Neural progenitor cell (in vitro differentiated cells): ENCODE measurements at places on chromosomes 12 and 14. TPM values are rescaled to one million over a fixed set of nuclear protein-coding genes. Genes with fewer than 3 reads are reported as not detected.

DNA sequence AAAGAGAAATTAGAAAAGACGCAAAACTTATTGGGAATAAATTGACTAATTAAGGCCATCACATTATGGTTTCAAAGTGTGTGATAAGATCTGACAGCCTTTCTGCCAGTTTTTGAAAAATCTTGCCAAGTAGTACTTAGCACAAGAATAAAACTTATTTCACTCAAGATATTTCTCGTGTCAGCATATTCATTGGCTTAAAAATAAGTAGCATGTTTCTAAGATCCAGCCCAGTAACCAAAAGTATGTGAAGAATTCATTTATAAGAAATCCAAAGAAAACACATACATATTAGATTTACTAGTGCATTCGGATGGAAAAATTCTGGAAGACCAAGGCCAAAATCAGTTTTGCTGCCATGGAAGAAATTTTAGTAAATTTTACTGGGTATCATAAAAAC is 1135.0 kb downstream of the GALC start:
- no peak for DNase-seq

GRCh38 chr12:121470751-121471150 is 70.8 kb downstream of the RNF34 start:
- DNase-seq = no peak

DNA sequence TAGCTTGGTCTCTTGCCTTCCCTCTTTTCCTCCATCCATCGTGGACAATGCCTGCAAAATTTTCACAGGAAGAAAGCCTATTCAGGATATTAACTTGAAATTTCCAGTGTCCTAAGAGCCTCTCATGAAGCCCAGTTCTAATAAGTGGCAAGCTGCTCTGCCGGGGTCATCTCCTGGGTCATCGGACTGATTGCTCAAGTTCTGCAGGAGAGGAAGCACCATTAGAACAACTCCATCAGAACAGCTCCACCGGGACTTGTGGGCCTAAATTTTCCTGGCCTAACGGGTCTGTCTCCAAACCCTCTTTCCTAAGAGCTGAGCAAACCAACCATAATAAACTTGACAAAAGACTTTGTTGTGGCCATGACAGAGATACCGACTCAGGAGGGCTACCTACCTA is 13.9 kb downstream of the ERG28 start:
- no peak for DNase-seq

- DNase-seq = no peak
Measured at GRCh38 chr12:122275459-122275858, 9.2 kb upstream of the VPS33A start.

DNA sequence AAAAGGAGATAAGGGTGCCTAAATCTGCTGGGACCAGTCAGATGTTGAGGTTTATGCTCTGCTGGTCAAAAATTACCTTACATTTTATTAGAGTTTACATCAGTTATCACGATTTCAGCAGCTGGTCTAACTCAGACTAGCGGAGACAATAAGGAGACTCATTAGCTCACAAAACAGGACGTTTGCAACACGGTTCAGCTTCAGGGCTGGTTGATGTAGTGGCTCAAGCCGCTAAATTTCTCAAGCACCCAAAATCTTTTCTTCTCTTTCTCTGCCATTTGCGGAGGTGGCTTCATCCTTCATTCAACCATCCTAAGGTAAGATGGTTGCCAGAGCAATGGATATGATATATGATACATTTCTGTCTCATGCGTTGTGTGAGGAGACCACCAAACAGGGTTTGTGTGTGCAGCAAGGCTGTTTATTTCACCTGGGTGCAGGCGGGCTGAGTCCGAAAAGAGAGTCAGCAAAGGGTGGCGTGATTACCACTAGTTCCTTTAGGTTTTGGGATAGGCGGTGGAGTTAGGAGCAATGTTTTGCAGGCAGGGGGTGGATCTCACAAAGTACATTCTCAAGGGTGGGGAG is 30.3 kb upstream of the CLIP1 start:
- no peak for DNase-seq

DNA sequence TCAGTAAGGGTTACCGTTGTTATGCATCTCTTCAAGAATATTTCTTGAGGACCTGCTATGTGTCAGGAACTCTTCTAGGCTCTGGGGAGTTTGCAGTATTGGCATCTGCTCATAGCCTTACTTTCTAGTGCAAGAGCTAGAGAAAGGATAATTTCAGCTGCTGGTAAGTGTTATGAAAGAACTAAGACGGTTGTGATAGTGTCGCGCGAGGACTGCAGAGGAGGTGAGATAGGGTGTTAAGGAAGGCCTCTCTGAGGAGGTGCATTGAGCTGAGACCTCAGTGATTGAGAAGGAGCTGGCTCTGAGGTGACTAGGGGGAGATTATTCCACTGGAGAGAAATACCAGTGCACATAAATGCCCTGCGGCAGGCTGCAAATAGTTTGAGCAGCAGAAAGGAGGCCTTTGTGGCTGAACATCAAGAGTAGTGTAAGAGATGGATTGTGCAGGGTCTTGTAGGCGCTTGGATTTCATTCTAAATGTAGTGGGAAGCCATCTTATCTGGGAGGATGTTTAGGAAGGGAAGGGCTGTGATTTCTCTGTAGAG is 824 bp downstream of the DDX55 start:
- peak; percentile 7 for DNase-seq

DNA sequence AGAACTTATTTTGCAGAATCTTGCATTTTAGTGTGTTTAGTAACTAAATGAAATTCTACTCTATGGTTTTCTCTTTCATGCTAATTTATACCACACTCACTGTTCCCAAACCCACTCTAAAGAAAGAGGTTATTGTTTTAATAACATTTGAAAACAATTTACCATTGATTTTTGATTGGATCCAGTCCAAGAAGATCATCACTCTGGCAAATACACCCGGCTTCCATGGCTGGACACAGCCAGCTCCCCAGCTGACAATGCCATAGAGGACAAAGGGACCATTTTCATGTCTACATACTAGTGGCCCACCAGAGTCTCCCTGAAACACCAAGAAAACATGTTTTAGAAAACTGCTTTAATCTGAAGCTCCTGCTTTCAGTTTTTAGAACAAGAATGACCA is 42.4 kb downstream of the OVCH1 start:
- no peak for DNase-seq

GRCh38 chr12:132422381-132423043 is 67.4 kb upstream of the FBRSL1 start:
- peak; percentile 50 for DNase-seq

DNA sequence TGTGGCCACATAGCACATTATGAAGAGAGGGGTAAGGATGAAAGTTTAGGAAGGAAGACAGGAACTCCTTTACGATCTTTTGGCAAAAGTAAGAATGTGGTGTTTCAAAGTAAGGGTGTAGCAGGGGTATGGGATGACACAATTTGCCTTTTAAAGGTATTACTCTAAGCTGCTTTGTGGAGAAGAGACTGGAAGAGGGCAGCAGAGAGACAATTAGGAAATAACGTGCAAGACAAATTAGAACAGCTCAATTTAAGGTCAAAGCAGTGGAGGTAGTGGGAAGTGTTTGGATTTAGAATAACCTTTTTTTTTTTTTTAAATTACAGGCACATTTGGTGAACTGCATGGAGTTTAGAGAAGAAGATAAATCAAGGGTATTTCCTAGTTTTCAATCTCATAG is 342.6 kb downstream of the NOVA1 start:
- peak; percentile 14 for DNase-seq

GRCh38 chr12:130162267-130162666 is at the start of gene FZD10:
TSS of gene FZD10 (plus strand) at chr12:130162464. CDS start at chr12:130162943, 479 bp downstream.
- peak; percentile 91 for DNase-seq

DNA sequence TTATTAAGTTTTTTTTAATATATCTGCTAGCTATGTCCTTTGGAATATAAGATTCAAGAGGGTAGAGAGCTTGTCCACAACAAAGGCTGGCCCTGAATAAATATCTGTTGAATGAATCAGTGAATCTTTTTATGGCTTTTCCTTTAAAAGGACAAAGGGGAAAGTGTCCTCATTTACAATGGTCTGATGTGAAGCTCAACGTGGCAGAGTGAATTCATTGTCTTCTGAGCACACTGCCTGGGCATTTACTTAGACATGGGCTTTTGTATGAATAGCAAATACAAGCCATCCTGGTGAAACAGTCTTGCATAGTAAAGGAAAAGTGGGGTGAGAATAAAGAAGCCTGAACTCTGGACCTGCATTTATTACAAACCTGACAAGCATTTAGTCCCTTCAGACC is 201.2 kb downstream of the NELL2 start:
- peak; percentile 58 for DNase-seq

DNA sequence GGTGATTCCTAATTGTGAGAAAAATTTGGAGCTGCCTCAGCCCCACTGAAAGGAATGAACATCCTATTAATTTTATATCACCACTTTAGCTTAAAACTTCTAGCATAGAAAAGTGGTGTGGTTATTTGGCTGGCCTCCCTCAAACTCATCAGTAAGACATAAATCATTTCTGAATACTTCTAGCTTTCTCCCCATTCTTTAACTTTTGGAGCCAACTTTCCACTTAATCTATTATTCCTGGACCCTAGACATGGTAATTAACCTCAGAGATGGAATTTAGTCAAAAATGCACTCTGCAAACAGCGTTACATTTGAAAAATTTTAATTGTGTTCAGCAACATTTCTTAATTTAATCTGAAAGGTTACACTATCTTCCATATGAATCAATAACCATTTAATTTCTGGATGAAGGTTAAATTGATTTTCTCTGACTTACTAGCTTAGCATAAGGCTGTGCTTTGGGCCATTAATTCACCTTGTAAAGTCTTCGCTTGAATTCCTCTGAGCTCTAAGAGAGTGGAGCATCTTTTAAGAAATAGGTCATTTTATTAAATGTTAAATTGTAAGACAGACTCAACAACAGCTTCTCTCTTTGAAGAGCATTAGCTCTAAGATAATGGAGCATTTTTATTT is 753.6 kb upstream of the STXBP6 start:
- no peak for DNase-seq

DNA sequence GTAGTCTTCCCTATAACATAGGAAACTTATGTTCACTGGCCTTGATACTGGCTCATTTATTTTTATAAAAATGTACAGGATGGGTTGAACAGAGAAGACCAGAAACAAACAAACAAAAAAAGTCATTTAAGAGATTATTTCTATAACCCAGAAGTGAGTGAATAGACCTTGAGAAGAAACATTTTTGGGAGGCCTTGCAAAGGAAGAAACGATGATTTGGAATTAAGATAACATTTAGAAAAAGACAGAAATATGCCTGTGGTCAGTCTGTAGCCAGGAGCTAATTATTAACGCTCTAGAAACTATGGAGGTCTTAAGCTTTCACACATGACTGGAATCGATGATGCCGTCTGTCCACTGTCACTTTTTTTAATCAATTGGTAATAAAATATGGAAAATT is 264.0 kb downstream of the EGLN3 start:
- no peak for DNase-seq

Gene KRT72
- not detected in 2 replicates for total RNA-seq

Gene A2ML1
- total RNA-seq = 0.15 and 0.43 TPM in 2 replicates

Gene RPGRIP1
- 0.47 and 3.4 TPM in 2 replicates for total RNA-seq

Gene KLHDC1
- total RNA-seq = 0.99 and 1.4 TPM in 2 replicates

Gene RNASE7
- total RNA-seq = not detected in 2 replicates

Gene HSPB8
- total RNA-seq = not detected in 2 replicates
